D721Med (cell line): ENCODE measurements at places on chromosomes 1 and 21.

GRCh38 chr21:33914188-33914587 is 1.4 kb downstream of the ATP5PO start:
- DNase-seq = no peak

DNA sequence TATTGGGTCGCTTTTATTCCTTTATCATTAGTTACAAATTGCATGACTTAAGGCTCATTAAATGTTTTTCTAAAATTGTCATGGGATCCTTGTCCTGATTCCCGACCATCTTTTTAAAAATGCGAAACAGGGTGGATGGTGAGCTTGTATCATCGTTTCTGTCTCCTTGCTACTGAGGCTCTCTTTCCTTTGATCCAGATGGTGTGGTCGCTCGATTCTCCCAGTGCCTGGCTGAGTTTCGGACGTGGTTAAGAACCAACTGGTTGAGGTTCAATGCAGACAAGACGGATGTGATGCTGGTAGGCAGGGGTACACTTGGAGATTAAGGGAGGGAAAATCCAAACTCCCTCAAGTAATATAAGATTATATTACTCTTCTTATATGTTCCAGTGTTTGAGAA is 1.2 kb downstream of the MIER1 start:
- DNase-seq = no peak

DNA sequence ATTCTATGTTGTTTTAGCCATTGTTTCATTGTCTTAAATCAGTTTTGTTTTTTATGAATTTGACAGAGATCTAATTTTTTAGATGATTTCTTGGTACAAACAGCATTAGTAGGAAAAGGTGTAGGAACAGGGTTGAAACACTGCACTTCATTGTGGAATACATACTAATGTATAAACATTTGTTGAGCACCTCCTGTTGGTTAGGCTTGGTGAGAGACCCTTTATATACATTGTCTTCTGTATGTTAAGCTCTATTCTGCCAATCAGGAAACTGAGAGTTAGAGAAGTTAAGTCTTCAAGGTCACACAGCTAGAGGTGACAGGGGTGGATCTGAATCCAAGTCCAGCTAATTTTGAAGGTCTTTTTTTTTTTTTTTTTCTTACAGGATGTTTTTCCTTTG is 192.7 kb downstream of the VPS13D start:
- no peak for DNase-seq

DNA sequence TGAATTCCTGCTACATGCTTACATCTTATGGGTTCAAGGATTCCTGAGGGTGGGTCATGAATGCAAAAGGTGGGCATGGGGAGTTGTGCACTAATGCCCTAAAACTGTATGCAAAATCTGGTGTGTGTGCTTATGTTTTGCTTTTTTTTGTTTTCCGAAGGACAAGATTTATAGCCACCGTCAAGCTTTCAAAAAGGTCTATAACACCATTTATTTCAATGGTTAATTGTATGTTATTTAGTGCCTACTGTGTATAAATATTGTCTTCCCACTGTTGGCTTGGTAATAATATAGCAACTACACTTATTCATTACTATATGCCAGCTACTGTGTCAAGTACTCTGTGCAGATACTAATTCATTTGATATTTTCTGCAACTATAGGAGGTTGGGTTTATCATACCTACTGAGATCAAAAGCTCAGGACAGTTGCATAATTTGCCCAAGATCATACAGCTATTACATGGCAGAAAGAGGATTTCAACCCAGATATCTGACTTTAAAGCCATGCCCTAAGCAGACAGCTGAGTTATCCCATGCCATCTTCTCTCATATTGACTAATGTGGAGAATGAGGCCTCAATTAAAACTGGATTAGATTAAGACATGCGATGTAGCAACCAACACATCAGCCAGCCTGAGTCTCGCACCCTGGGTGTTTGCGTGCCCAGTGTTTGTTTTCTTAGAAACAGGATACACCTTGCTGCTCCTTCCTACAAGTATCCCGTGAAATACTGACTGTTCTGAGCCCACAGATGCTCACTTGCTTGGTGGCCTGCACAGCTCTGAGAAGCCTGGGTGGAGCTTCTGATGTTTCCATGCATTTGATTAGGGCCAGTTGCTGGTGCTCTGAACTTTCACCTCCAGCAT is 34.6 kb downstream of the GADD45A start:
- no peak for DNase-seq

GRCh38 chr1:9907441-9907840 is 2.6 kb downstream of the CTNNBIP1 start:
- DNase-seq = no peak

GRCh38 chr1:50724626-50725286 is 235.3 kb downstream of the FAF1 start:
- DNase-seq = no peak
